ENCODE measurements at places on chromosomes 7 and 10. TPM values are rescaled to one million over a fixed set of nuclear protein-coding genes. Genes with fewer than 3 reads are reported as not detected.

- peaks cover 19% of the 10 kb centered on the region for H3K4me1 ChIP-seq
- no peak overlapping the region for H3K27ac ChIP-seq
- DNase-seq = no peak
- no peaks in the 10 kb centered on the region for H3K27me3 ChIP-seq
These were observed 37.0 kb downstream of the RPA3 start for GRCh38 chr7:7681191-7681935.

DNA sequence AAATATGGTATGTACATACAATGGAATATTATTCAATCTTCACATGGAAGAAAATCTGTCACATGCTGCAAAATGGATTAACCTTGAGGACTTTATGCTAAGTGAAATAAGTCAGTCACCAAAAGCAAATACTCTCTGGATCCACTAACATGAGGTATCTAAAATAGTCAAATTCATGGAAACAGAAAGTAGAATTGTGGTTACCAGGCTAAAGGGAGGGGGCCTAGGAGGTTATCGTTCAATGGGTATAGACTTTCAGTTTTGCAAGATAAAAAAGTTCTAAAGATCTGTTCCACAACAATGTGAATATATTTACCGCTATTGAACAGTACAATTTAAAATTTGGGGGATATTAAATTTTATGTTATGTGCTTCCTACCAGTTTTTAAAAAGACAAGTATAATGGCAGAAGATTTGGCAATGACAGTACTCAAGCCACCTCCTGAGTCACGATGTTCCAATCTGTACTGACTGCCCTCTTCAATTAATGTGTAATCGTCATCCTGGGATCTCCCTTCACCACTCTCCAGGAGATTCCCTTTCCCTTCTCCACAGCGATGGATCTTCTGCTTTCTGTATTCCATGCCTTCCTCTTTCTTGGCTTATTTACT is 32.3 kb upstream of the IL6 start:
- no peaks in the 10 kb centered on the region for H3K27me3 ChIP-seq
- no peaks in the 10 kb centered on the region for H3K36me3 ChIP-seq
- DNase-seq = no peak
- no peak overlapping the region for H3K27ac ChIP-seq
- H3K4me1 ChIP-seq = no peaks in the 10 kb centered on the region

GRCh38 chr10:69446229-69446628 is 5.0 kb upstream of the TSPAN15 start:
- no peaks in the 10 kb centered on the region for H3K36me3 ChIP-seq
- H3K27me3 ChIP-seq = no peaks in the 10 kb centered on the region
- no peak for DNase-seq
- no peaks in the 10 kb centered on the region for H3K4me1 ChIP-seq

- H3K4me1 ChIP-seq = no peaks in the 10 kb centered on the region
- no peaks in the 10 kb centered on the region for H3K27me3 ChIP-seq
- H3K27ac ChIP-seq = no peak overlapping the region
- DNase-seq = no peak
These were observed 40.6 kb downstream of the MGAM2 start for GRCh38 chr7:142152076-142152475.

Gene NEUROD6
- total RNA-seq = not detected

Gene LBX1
- total RNA-seq = not detected

GRCh38 chr7:73827567-73828106 is 3.2 kb upstream of the CLDN4 start:
- DNase-seq = no peak
- H3K36me3 ChIP-seq = no peaks in the 10 kb centered on the region
- H3K27me3 ChIP-seq = no peaks in the 10 kb centered on the region
- no peak overlapping the region for H3K4me3 ChIP-seq
- no peak overlapping the region for H3K27ac ChIP-seq

Gene SLC16A12
- 1.5 TPM for total RNA-seq

Gene PNPLA8
- total RNA-seq = 45.8 TPM
